Mesendoderm (in vitro differentiated cells): ENCODE measurements at places on chromosomes 4 and X.

- no peaks in the 10 kb centered on the region for H3K4me1 ChIP-seq
- no peak overlapping the region for H3K4me3 ChIP-seq
- no peaks in the 10 kb centered on the region for H3K36me3 ChIP-seq
- H3K27me3 ChIP-seq: no peaks in the 10 kb centered on the region
- H3K27ac ChIP-seq: no peak overlapping the region
- DNase-seq: no peak
Observed at GRCh38 chr4:130479020-130479419, 1383.1 kb downstream of the C4orf33 start.

GRCh38 chr4:108149588-108150380, 18.9 kb downstream of the LEF1 start:
- no peak for DNase-seq
- no peaks in the 10 kb centered on the region for H3K36me3 ChIP-seq
- H3K27me3 ChIP-seq: no peaks in the 10 kb centered on the region

GRCh38 chrX:114584983-114585842, 1.3 kb downstream of the HTR2C start:
- H3K36me3 ChIP-seq: no peaks in the 10 kb centered on the region
- peaks cover 15% of the 10 kb centered on the region for H3K27me3 ChIP-seq
- DNase-seq: peak; percentile 3
- no peak overlapping the region for H3K27ac ChIP-seq
- H3K4me3 ChIP-seq: no peak overlapping the region

DNA sequence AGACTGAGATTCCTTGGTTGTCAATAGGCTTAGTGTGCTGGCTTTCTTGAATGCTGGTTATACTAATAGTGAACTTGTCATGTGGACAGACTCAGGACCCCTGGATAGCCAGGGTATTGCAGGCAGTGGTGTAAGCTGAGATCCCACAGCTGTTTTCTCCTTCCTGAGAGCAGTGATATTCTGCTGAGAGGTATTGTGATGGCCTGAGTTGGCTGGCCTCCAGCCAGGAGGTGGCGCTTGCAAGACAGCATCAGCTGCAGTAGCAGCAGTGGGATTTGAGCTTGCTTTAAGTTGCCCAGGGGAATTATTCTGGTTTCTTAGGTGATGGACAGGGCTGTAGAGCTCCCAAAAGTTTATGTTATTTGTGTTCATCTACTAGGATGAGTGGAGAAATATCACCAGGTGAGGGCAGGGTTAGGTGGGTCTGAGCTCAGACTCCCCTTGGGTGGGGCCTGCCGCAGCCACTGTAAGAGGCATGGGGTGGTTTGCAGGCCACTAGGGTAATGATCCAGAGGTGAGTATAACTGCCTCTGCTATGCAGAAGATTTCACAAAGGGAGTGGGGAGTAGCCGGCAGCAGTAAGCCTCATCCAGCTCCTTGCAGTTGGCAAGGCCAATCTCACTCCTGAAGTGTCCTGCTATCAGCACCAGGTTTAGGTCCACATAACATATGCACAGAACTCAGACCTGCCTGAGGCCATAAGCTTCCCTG, 66.2 kb downstream of the IL15 start:
- peak; percentile 66 for DNase-seq
- no peaks in the 10 kb centered on the region for H3K27me3 ChIP-seq
- no peaks in the 10 kb centered on the region for H3K36me3 ChIP-seq
- no peak overlapping the region for H3K4me3 ChIP-seq
- no peak overlapping the region for H3K27ac ChIP-seq

DNA sequence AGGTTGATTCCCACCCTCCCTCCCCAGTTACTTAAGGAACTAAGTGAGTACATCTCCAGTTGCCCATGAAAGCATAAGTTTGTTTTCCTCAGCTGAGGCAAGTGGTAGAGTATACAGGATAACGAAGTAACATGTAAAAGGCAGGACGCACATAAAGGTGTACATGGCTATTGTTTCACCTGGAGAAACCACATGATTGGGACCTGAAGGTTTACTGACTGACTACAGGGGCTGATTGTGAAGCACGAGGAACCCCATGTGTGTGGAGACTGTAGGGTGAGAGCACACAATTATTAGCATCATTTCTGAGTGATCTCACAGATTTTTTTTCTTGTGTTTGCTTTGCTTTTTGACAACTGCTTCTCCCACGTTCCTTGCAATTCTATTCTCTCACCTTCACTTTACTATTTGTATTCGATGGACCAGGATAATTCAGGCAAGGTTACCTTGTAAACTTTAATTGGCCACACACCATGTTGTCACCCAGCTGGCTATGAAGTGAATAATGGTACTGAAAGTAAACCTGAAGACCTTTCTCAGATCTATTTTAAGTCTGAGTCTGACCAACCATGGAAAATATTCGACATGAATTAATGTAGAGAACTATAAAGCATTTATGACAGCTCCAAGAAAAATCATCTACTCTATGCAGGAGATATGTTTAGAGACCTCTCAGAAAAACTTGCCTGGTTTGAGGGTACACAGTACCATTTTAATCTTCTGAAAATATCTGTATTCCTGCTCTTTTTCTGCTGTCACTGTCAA, 102.5 kb upstream of the MYOZ2 start:
- H3K27me3 ChIP-seq: no peaks in the 10 kb centered on the region
- no peaks in the 10 kb centered on the region for H3K4me1 ChIP-seq
- no peak for DNase-seq
- no peaks in the 10 kb centered on the region for H3K36me3 ChIP-seq
- no peak overlapping the region for H3K4me3 ChIP-seq
- no peak overlapping the region for H3K27ac ChIP-seq

- H3K4me3 ChIP-seq: no peak overlapping the region
- no peaks in the 10 kb centered on the region for H3K36me3 ChIP-seq
- no peak for DNase-seq
- no peaks in the 10 kb centered on the region for H3K27me3 ChIP-seq
- H3K4me1 ChIP-seq: no peaks in the 10 kb centered on the region
Observed at GRCh38 chr4:126530996-126531585, 1101.7 kb upstream of the INTU start.

DNA sequence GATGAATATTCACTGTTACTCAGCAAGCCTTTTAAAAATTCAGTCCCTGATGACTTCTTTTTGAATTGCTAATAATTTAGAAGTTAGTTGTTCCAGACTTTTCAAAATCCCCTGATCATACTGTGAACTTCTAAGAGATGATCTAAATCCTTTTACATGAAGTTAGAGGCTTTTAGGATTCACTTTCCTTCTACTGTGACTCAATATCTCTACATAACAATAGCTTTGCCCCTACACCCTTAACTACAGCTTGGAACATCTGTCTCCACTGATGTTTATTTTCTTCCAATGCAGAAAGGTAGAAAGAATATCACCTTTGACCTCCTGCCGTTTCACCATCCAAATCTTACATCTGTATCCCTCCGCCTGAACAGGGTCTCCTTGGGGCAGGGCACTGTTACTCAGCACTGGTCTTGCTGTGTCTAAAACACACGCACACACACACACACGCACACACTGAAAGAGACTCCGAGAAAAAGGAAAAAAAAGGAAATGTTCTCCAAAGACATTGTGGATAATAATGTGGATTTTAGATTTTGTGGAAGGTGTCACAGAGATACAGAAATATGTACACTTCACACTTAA, 111.6 kb upstream of the GPRIN3 start:
- peak; percentile 14 for DNase-seq
- H3K27ac ChIP-seq: no peak overlapping the region
- no peak overlapping the region for H3K4me3 ChIP-seq
- no peaks in the 10 kb centered on the region for H3K36me3 ChIP-seq
- H3K4me1 ChIP-seq: no peaks in the 10 kb centered on the region

DNA sequence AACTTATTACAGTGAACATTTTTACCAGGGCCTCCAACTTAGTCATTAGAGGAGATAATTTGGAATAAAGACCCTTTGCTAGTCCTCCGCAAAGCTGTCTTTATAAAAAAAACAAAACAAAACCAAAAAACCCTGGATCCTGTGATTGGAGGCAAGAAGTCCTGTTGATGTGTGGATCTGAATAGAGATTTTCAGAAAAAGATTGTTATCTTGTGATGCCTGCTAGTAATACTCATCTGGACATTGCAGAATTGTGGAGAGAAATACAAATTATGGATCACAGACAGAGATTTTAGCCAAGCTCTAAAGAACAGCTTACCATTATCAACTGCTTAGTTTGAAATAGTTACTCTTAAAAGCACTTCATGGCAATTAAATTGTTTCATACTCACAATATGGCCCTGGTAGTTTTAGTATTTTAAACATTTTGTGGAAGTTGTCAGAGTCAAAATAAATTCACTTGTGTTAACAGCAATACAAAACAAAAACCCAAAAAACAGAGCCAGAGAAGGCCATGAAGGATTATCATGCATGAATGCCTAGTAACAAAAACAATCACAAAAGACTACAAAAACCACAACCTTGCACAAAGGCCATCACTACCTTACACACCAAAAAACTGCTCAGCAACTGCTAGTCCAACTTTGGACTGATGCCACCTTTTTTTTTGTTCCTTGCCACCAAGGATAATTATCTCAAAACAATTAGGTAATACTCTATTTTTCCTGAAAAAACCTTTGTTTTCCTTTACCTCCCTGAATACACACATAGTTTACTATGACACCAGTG, 514.5 kb upstream of the SLIT2 start:
- H3K4me1 ChIP-seq: no peaks in the 10 kb centered on the region
- no peak overlapping the region for H3K27ac ChIP-seq
- DNase-seq: no peak
- no peak overlapping the region for H3K4me3 ChIP-seq
- H3K36me3 ChIP-seq: no peaks in the 10 kb centered on the region

- H3K4me1 ChIP-seq: no peaks in the 10 kb centered on the region
- H3K4me3 ChIP-seq: no peak overlapping the region
- DNase-seq: peak; percentile 64
- H3K27ac ChIP-seq: no peak overlapping the region
- no peaks in the 10 kb centered on the region for H3K36me3 ChIP-seq
- no peaks in the 10 kb centered on the region for H3K27me3 ChIP-seq
Observed at GRCh38 chrX:136204571-136204970, 46.6 kb downstream of the MAP7D3 start.

- H3K27ac ChIP-seq: no peak overlapping the region
- DNase-seq: no peak
- peaks cover 1% of the 10 kb centered on the region for H3K4me1 ChIP-seq
- H3K36me3 ChIP-seq: no peaks in the 10 kb centered on the region
Observed at GRCh38 chr4:143363332-143363731, 26.7 kb downstream of the GAB1 start.

- no peak overlapping the region for H3K27ac ChIP-seq
- DNase-seq: no peak
- no peaks in the 10 kb centered on the region for H3K27me3 ChIP-seq
- no peaks in the 10 kb centered on the region for H3K36me3 ChIP-seq
- no peak overlapping the region for H3K4me3 ChIP-seq
Observed at GRCh38 chr4:101326576-101326975, 20.8 kb downstream of the PPP3CA start.

DNA sequence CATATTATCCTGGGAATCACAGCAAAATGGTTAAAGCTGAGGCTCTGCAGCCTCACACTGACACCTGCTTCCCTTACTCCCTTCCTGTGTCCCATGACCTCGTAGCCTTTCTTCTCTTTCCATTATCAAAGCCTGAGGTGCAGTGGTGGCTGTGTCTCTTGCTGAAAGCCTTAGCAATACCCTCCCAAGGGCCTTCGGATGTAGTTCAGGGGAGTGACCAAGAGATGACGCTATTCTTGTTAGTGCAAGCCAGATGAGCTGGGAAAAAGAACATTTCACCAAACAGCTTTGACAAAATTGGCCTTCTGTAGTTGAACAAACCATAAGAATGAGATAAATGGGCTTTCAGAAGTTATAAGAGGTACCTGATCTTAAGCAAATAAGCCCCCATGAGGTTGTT, 31.6 kb downstream of the SMIM10L2A start:
- H3K4me3 ChIP-seq: no peak overlapping the region
- no peaks in the 10 kb centered on the region for H3K36me3 ChIP-seq
- peak; percentile 30 for DNase-seq
- no peaks in the 10 kb centered on the region for H3K4me1 ChIP-seq
- no peaks in the 10 kb centered on the region for H3K27me3 ChIP-seq

GRCh38 chr4:151660676-151661075, 100.1 kb downstream of the GATB start:
- no peak for DNase-seq
- no peak overlapping the region for H3K4me3 ChIP-seq
- H3K4me1 ChIP-seq: no peaks in the 10 kb centered on the region
- no peaks in the 10 kb centered on the region for H3K27me3 ChIP-seq

GRCh38 chr4:86381431-86381830, 21.6 kb upstream of the MAPK10 start:
- H3K27ac ChIP-seq: no peak overlapping the region
- no peak for DNase-seq
- no peak overlapping the region for H3K4me3 ChIP-seq
- no peaks in the 10 kb centered on the region for H3K27me3 ChIP-seq
- no peaks in the 10 kb centered on the region for H3K4me1 ChIP-seq

DNA sequence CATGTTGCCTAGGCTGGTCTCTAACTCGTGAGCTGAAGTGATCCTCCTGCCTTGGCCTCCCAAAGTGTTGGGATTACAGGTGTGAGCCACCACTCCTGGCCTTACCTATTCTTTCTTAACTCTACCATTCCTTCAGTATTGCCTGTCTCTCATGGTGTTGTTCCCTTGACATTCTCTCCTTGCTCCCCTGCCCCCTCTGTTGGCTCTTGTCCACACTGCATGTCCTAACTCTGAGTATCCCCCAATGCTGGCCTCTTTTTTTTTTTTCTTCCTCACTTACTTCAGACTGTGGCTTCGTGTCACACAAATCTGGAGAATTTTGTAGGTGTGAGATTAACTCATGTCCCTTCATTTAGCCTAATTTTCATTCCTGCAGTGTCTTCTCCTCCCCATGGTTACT, 22.9 kb upstream of the FRMPD4 start:
- H3K4me1 ChIP-seq: no peaks in the 10 kb centered on the region
- no peaks in the 10 kb centered on the region for H3K27me3 ChIP-seq
- H3K27ac ChIP-seq: no peak overlapping the region
- H3K4me3 ChIP-seq: no peak overlapping the region
- H3K36me3 ChIP-seq: no peaks in the 10 kb centered on the region

GRCh38 chrX:47568656-47569295, 7.8 kb downstream of the ARAF start:
- no peak overlapping the region for H3K27ac ChIP-seq
- H3K36me3 ChIP-seq: peaks cover 2% of the 10 kb centered on the region
- DNase-seq: peak; percentile 67
- H3K4me1 ChIP-seq: no peaks in the 10 kb centered on the region
- no peak overlapping the region for H3K4me3 ChIP-seq
- H3K27me3 ChIP-seq: no peaks in the 10 kb centered on the region

- DNase-seq: peak; percentile 74
- H3K4me3 ChIP-seq: no peak overlapping the region
- H3K4me1 ChIP-seq: peaks cover 3% of the 10 kb centered on the region
- H3K27me3 ChIP-seq: no peaks in the 10 kb centered on the region
- no peak overlapping the region for H3K27ac ChIP-seq
Observed at GRCh38 chr4:53706422-53707032, 115.2 kb upstream of the LNX1 start.

DNA sequence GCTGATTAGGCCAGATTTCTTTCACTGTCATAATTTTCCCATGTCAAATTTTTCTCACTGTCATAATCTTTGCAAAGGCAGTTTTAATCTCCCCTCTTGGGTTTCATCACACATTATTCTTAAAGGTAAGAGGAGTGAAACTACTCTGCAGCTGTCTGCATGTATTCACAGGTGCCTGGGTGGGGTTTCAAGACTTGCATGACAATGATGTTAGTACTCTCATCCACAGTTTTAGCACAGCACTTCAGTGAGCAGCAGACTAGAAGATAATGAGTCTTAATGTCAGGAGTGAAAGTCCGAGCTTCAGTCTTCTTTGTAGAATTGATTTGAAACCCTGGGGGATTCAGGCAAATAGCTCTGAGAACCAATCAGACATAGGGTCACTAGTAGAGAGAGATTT, 182.5 kb upstream of the GALNT7 start:
- DNase-seq: no peak
- no peak overlapping the region for H3K4me3 ChIP-seq
- H3K36me3 ChIP-seq: no peaks in the 10 kb centered on the region
